Activated naive CD8-positive, alpha-beta T cell treated with anti-CD3 and anti-CD28 coated beads for 36 hours (primary cell): ENCODE measurements at places on chromosomes 16 and 17.

DNA sequence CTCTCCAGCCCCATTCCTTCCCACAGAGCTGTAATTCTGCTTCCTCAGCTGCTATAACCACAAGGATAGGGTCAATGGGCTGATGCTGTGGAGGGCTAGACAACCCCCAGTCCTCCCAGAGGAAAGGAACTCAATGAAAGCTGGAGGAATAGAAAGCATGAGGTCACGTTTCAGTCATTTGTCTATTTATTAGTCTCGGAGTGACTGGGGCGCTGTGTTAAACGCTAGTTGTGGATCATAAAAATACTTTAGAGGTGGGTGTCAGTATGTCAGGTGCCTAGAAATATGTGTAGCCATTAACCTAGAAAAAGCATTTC is 787 bp upstream of the CCL3L1 start:
- DNase-seq, result no peak

- no peak for DNase-seq
Measured at GRCh38 chr16:3623642-3624041, 12.2 kb upstream of the SLX4 start.

DNA sequence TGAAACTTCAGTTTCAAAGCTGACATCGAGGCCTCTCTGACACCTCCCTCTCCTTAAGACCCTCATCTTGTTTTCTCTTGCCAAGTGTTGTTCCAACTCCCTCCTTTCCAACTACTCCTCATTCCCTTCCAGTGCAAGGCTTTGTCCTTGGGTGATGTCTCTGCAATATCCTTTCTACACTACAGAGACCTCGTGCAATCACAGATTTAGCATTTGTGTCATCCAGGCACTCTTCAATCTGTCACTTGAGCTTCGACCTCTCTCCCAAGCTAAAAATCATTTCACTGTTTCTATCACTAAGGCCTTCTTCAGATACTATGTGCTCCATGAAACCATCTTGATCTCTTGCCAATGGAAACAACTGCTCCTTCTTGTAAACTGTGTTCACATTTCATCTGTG is 31.6 kb downstream of the TEKT3 start:
- no peak for DNase-seq

DNA sequence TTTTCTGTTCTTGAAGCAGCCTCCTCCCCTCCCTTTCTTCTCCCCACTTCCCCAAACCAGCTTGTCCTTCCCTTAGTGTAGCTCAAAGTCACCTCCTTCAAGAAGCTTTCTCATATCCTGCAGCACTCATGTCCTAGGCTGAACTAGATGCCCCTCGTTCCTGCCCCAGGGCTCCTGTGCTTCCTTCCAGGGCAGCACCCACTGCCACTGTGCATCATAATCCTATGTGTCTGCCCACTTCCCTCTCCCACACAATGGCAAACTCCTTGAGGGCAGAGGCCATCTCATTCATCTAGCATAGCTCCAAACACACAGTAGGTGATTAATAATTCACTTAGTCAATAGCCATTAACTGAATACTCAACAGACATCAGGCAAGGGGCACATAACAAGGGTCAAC is 6.9 kb upstream of the TMEM132E start:
- no peak for DNase-seq

DNA sequence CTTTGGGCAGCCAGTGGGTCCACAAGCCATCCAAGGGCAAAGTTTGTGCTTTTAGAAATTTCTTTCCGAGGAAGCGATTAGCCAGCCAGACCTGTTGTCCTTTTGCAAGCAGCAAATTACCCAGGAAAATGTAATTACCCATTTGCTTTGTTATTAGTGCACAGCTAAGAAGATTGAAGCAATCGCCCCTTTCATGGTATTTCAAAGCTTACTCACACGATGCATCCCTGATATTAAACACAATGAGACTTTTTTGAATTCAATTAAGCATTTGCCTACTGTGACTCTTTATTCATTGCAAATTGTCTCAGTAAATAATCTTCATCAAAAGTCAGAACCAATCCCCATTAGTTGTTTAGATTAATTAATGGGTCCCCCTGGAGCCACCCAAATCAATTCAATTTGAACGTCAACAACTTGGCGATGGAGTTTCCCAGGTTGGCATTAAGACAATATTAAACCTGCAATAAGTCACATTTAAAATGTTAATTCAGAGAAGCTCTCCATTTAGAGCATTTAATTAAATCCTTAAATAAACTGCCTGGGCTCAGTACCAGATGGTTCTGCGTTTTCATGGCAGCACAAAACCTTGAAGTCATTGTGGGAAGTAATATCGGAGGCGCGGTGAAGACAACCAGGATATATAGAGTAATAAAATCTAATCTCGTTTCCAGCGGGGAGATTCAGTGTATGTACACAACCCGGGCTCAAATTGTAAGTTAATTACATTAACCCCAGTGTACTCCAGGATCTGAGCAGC is 366.2 kb upstream of the TNRC6C start:
- DNase-seq, result no peak

DNA sequence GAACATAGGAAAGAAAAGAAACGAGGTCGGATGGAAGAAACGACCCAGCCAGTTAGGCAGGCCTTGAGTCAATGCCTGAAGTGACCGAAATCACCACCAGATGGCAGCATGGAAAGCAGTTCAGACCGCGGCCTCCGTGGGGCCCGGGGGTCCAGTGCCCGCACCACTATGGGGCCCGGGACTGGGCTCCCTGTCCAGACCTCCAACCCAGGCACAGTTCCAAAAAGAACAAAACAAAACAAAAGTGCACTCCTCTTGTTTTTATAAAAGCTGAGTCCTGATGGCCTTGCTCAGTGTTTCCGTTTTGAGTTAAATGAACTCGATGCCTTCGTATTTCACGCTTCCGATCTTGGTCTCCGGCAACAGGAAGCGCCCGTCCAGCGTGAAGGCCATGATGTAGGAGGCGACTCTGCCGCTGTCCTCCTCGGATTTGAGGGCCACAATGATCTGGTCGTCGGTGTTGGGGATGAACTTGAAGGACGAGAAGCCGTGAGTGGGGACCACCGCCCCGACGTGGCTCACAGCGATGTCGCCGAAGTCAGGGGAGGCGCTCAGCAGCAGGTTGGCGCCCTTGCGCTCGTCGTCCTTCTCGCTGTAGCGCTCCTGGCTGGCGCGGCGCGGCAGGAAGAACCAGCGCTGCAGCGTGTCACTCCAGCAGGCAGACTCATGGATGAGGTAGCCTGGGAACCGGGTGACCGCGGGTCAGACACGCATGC is 13.7 kb upstream of the LGALS3BP start:
- DNase-seq, result peak; percentile 51

- peak; percentile 28 for DNase-seq
Measured at GRCh38 chr16:57994778-57995177, 5.7 kb downstream of the ZNF319 start.

DNA sequence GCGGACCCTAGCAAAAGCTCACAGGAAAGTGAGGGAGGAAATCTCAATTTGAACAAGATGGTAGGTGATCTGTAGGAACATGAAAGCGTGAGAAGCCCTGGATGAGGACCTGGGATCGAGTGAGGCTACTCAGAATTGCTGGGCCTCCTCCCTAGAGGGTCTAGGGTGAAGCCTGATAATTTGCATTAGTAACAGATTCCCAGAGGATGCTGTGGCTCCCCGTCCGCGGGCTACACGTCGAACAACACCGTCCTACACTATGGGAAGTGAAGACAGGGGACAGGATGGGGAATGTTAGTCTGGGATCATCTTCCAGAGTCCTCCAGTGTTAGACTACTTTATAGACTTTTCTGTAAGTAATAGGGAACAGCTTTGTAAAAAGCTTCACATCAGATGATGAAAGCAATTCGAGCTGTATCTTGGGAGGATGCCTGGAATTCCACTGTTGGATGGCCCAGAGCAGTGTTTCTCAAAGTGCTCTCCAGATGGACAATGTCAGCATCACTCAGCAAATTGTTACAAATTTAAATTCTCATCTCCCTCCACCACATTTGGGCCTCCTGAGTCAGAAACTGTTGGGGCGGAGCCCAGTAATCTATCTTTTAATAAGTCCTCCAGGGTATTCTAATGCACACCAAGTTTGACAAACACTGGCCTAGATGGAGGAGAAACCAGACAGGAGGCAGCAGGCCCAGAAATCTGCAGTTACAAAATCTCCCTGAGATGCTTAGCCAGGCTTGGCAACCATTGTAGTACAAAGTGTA is 6.5 kb downstream of the FNDC8 start:
- DNase-seq, result no peak

DNA sequence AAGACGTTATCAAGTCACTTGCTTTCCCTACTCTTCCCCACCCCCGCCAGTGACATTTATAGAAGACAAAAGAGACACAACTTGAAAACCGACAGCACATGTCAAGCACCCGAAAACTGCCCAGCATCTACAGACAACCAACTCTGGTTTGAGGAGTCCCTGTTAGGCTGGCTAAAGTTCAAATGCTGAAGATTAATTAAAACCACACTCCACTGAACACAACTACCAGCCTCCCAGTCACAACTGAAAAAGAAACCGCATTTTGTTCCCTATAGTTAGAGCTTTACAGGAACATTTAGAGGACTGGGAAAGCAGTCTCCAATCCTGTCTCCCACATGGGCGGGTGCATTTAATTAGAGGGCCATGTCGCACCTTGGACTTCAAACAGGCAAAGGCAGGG is 73.0 kb upstream of the COX10 start:
- DNase-seq, result no peak

- DNase-seq, result no peak
Measured at GRCh38 chr16:12526515-12526914, 277.2 kb downstream of the CPPED1 start.

DNA sequence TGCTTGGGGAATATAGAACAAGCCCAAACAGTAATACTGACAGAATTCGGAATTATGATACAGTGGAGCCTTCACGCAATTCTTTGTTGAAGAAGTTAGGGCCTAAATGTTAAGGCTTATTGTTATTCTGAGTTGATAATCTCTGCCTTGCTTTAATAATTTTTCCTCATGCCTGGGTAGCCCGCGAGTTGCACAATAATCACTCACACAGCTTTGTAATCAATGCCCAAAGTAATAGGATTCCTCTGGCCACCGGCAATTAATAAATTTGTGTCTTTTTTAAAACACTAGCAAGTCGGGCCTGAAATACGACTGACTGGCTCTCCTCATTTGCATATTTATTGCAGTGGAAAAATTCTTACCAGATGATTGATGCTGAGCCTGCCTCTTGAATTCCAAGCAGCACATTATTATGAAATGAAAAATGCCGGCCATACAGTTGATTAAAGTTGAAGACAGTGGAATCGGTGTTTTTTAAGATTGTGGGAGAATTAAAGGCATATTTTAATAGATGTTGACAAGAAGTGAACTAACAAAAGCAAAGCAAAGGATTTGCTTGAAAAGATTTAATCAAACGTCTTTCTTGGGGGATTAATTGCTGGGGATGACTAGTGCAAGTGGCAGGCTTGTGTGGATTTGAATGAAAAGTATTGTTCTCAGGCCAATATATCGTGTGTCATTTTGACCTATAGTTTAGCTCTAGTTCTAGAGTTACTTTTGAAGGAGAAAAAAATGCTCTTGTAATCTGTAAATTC is 30.2 kb downstream of the AATF start:
- no peak for DNase-seq

GRCh38 chr16:54320697-54321340 is 34.2 kb upstream of the IRX3 start:
- DNase-seq, result no peak

DNA sequence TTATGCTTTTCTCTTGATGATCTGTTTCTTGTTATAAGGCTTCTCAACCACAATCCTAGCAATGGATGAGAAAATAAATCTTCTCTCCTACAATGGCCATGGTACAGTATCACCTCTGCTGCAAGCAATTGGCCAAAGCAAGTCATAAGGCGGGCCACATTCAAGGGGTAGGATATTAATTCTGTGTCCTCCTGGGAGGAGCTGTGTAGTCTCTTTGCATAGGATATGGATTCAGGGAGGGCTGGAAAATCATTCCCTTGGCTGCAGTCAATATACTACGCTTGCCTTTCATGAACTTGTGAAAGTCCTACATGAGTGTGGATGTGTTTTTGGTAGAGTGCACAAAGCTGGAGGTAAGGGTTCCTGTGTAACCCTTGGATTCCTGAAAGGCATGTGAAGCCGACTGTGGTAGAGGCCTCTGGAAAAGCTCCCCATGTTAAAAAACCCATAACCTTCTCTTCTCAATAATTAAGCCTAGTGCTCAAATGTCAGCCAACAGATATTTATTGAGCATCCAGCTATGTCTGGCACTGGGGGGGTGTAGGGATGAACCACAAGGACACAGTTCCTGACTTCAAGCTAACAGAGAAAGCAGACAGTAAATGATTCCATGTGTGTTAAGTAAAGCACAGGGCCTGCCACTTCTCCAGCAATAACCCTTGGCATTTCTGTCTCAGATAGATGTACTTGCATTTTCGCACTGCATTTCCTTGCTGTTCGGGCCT is 147.6 kb upstream of the HS3ST3A1 start:
- DNase-seq, result no peak

DNA sequence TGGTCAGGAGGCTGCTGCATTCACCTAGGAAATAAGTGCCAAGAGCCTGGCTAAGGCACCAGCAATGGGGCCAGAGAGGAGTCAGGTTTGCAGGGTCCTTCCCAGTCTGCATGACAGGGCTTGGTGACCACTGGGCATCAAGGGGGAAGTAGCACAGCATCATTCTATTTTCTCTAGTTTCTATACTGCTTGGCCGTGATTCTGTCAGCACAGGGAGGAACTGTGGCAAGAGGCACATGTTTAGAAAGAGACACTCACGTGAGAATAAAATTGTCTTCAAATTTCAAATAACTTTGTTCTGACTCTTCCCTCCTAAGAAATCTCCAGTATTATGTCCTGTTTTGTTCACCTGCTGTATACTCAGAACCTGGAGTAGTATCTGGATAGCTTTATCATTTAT is 37.8 kb downstream of the ERN1 start:
- DNase-seq, result no peak

DNA sequence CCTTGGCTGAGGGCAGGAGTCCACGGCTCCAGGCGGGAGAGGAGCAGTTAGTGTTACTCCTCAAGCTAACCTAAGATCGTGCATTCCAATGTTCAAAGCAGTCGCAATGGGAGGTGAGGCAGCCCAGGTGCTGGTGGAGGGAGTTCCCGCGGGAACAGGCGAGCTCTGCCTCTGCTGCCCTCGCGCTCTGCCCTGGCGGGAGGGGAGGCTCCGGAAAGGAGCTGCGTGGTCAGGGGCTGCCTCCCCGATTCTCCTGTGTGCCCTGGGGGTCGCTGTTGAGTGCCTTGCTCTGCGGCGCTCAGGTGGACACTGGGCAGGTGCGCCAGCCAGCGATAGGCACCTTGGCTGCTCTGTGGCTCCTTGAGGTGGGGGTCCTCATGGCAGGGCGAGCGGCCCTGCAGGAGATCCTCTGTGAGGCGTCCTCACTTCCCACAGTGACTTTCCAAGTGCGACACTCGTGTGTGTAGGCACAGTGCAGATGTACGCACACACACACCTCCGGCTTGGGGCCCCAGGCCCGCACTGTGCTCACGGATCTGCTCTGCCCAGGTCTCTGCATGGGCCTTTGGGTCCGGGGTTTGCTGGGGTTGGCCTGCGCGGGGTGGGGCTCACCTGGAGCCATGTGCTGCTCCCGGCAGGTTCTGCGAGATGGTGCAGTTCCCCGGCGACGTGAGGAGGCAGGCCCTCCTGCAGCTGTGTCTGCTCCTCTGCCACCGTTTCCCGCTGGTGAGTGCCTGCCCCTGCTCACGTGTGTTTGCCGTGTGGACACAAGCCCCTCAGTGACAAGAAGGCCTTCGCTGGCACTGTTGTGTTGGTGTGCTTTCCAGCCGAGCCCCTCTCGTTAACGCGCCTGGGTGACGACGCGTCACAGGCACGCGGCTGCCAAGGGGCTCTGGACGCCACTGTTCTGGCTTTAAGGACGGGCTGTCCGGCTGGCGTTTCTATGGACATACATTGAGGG is 97.9 kb upstream of the ZNF750 start:
- no peak for DNase-seq

GRCh38 chr17:82840431-82840831 is 609 bp upstream of the ZNF750 start:
- no peak for DNase-seq
